Stimulated activated CD8-positive, alpha-beta memory T cell treated with anti-CD3 and anti-CD28 coated beads, Interleukin-4, amount 100 ng/mL, for 4 hours (primary cell): ENCODE measurements at places on chromosomes 5 and 9.

DNA sequence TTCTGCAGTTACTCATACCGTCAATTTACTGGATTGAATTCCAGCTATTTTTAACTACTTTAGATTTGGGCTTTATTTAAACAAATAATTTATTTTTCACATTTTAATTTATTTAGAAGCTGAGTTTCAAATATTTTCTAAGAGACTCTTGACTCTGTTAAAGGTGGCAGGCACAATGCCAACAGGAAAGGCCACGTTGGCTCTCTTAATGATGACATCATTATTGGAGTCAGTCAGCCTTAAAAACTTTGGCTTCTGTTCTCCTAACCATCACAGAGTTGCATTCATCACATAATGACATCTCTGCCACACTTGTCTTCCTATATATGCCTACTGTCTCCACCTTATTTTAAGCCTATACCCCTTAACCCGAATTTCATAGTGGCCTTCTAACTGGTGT is 172.3 kb upstream of the PLPPR1 start:
- DNase-seq = no peak

GRCh38 chr9:122377241-122378164 is 6.7 kb downstream of the PTGS1 start:
- no peak for DNase-seq

GRCh38 chr5:81751836-81752643 is 1.1 kb upstream of the SSBP2 start:
- no peak for DNase-seq

DNA sequence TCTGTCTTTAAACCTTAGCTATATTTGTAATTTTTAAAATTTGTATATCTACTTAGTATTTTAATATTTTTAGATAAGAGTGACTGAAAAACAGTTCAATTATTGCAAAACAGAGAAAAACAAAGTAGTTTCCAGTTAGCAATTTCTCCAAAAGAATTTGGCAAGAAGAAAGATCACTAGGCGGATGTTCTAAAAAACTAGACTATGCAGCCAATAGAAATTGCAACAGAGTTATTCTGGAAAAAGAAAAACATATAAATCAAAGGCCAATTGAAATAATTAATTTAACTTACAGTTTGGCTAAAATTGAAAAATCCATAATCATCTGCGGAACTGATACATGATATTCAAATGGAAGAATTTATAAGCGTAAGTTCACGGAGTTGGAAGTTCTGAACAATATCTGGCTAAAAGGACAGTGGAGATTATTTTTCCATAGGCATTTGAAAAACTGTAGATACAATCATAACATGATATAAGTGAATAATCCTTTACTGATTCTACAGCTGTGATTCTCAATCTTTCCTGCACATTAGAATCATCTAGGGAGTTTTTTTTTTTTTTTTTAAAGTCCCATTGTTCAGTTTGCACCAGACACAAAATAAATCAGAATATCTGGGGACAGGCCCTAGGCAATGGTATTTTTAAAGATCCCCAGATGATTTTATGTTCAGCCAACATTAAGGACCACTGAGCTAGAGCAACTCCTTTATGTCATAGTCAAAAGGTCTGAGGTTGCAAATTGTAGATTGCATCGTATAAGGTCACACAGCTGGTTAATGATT is 605.1 kb upstream of the DAB2 start:
- no peak for DNase-seq

DNA sequence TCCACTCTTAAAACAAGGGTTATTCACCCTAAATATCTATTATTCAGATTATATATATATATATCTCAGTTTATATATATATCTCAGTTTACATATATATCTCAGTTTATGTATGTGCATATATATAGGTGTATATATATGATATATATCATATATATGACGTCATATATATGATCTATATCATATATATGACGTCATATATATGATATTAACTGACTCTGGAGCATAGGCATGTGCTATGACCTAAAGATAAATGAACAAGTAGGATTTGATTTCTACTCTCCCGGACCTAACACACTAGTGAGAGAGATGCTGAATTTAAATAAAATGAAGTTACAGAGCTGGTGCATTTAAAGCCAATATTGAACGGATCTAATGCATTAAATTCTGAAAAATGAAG is 174.3 kb downstream of the CDH9 start:
- no peak for DNase-seq

GRCh38 chr9:115850548-115851304 is 302.9 kb upstream of the PAPPA start:
- DNase-seq = no peak

DNA sequence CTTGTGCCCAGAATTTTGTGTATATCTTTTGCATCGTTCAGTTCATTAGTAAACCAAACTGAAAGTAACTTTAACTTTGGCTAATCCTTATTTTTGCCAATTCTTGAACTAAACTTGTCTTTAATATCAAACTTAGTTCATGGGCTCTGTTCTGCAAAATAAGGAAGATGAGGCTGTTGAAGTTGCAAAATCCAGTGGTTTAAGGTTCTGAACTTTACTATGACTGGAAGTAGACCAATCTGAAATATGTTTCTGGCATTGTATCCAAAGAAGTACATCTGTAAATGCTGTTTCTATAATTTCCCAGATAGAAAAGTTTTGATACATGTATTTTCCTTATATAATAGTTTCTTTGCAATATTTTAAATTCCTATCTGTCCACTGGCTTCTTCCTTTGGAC is 238.1 kb downstream of the CETN3 start:
- DNase-seq = no peak

GRCh38 chr5:3336666-3337065 is 259.0 kb upstream of the IRX1 start:
- DNase-seq = no peak

DNA sequence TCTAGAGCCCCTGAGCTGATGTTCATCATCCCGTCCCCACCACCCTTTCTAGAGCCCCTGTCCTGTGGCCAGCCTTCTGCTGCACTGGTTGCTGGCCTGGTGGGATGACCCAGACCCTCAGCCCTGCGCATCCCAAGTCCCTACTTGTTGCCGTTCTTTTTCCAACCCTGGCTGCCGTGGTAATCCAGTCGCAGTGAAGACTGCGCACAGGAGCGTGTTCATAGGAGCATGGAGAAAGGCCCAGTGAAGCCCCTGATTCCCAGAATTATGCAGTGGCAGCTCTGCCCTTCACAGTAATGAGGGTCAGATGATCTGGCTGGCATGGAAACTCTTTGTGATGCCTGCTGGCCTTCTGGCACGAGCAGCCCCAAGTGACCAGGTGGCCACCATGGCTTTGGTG is 183.3 kb downstream of the CACNA1B start:
- DNase-seq = no peak

- DNase-seq = no peak
These were observed 5.7 kb upstream of the NOTCH1 start for GRCh38 chr9:136551401-136552116.
